T-helper 2 cell treated with Interferon-gamma antibody and Interleukin-4, amounts not matched to agents 5 μg/mL and 100 μg/mL, for 36 hours (primary cell): ENCODE measurements at places on chromosomes 12 and 14.

- DNase-seq = no peak
These were observed 1.8 kb downstream of the SMIM41 start for GRCh38 chr12:52081263-52081733.

DNA sequence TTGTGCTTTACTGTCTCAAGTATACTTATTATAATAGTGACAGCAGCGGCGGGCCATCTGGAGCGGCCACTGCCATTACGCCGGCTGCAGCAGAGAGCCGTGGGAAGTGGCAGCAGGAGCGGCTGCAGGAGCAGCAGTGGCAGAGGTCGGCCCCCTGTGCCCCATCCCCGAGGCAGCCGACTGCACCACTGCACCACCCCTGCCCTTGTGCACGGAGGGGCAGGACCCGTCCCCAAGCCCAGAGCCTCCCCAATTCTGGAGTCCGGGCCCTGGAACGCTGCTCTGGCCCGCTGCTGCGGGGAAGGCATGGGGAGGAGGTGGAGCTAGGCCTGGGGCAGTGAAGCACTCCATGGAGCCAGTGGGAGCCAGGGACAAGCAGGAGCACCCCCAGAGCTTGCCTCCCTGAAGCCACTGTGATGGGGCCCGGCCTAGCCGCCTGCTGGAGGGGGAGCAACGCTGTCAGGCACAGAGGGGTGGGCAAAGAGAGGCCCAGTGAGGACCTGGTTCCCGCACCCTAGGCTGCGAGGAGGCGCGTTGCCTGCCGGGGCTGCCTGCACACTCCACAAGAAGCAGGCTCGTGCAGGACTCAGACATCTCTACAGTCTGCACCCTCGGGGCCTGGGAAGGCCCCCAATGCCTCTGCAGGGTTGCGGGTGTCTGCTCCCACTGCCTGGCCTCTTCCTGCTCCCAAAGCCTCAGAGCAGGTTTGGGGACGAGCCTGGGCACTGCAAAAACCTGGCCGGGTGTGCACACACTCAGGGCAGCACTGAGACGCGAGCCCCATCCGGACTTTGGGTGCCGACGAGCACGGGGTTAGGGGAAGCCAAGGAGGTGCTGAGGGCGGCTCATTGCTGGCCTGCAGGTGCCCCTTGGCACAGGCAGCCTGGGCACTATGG lies 74.2 kb upstream of the RASSF8 start:
- no peak for DNase-seq

- peak; percentile 82 for DNase-seq
These were observed 13.9 kb downstream of the EVL start for GRCh38 chr14:100078997-100079725.

DNA sequence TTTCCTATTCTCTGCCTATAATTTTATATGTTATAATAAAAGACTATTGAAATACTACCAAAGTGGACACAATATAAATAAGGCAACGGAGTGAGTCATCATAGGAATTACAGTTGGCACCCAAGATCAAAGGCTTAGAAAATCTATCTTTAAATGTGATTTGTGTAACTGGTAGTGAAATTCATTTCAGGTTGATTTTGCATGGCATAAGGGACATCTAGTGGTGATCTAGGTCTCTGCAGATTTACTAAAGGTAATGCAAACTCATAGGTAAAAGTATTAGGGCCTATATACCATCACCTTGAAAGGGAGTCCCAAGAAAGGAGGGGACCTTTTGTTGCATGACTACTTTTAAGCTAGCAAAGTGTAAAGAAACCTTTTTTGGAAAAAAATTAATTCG lies 527.2 kb downstream of the NRXN3 start:
- no peak for DNase-seq

DNA sequence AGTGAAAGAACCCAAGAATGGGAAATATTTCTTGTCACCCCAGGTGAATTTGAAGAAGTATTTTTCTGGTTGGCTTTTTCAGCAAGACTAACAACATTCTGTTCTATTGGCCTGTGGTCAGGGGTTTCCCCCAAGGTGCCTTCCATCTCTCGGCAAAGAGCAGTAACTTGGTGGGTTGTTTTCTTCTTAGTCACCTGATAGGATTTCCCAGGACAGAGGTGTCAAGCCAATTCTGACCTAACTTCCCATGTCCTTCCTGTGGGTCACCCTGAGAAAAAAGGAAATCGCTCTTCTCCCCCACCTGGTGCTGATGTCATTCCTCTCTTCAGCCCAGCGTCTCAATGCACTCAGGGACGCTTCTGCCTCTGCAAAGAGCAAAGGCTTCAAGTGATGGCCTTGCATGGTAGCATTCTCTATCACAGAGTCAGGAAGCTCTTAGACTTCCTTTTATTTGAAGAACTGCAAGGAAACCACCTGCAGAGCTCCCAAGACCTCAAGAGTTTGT lies 16.1 kb upstream of the IFNG start:
- DNase-seq = peak; percentile 67

- DNase-seq = no peak
These were observed 261.9 kb downstream of the TMEM132D start for GRCh38 chr12:129641926-129642325.

DNA sequence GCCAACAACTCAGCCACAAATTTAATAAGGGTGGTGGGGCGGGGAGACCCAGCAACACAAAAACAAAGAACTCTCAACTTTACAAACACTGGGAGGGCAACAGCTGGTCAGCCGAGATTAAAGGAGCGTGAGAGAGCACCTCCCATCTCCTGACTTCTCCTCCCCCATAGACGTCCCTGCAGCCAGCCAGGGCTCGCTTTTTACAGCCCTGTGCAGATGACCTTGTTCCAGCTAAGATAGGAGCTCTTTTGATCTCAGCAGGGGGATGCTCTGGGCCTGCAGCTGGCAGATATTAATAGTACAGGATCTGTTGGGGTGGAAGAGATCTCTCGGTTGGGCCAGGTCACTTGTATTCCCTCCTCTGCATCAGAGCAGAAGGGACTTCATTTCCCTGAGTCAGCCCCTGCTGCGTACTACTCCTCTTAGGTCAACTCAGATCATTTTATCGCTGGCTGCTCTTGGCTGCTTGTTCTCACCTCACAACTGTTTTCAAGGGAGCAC lies 475.8 kb downstream of the RAD51B start:
- no peak for DNase-seq
